ENCODE measurements at places on chromosomes 13 and 19.

GRCh38 chr19:40317338-40317737 lies 30.9 kb downstream of the C19orf47 start:
- no peak for DNase-seq

- peak; percentile 36 for DNase-seq
Observed at GRCh38 chr19:18339723-18340122, 675 bp upstream of the PGPEP1 start.

- no peak for DNase-seq
Observed at GRCh38 chr19:30450100-30450499, 77.9 kb downstream of the ZNF536 start.

DNA sequence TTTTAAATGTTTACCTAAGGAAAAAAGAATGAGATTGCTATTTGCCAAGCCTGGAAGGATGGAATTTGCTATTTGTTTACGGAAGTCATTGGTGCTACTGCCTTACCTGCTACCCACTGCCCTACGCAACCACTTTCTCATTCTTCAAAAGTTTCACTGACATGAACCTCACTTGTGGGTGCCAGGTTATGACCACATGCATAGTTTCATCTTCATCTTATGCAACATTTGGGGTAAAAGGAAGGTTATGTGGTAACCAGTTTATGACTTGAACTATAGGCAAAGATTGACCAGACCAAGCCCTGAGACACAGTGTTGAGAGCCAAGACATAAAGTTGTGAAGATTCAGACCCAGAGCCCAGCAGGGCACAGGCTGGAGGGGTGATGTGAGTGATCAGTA lies 142.5 kb downstream of the LACC1 start:
- DNase-seq = peak; percentile 24

- no peak for DNase-seq
Observed at GRCh38 chr13:96415831-96416385, 326.0 kb downstream of the HS6ST3 start.

- peak; percentile 59 for DNase-seq
Observed at GRCh38 chr19:49570997-49571676, 9.2 kb downstream of the NOSIP start.

- DNase-seq = no peak
Observed at GRCh38 chr13:59247171-59247570, 916.6 kb downstream of the DIAPH3 start.

DNA sequence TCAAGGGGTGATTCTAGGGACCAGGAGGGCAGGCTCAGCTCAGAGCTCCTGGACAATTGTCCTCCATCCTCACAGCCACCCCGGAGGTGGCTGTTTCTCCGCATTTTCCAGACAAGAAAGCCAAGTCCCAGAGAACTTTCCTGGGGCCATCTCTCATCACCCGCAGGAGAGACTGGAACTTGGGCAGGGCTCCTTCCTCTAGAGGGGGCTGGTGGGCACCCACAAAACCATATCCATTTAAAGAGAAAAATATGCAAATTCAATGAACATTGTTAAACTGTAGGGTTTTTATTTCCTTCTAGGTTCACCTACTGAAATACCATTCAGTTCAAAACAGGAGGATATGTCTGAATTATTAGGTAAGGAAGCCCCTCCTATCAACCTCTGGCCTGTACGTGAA lies 16.6 kb downstream of the SPACA7 start:
- DNase-seq = no peak

GRCh38 chr19:33557196-33557595 lies 35.6 kb upstream of the PEPD start:
- DNase-seq = no peak

DNA sequence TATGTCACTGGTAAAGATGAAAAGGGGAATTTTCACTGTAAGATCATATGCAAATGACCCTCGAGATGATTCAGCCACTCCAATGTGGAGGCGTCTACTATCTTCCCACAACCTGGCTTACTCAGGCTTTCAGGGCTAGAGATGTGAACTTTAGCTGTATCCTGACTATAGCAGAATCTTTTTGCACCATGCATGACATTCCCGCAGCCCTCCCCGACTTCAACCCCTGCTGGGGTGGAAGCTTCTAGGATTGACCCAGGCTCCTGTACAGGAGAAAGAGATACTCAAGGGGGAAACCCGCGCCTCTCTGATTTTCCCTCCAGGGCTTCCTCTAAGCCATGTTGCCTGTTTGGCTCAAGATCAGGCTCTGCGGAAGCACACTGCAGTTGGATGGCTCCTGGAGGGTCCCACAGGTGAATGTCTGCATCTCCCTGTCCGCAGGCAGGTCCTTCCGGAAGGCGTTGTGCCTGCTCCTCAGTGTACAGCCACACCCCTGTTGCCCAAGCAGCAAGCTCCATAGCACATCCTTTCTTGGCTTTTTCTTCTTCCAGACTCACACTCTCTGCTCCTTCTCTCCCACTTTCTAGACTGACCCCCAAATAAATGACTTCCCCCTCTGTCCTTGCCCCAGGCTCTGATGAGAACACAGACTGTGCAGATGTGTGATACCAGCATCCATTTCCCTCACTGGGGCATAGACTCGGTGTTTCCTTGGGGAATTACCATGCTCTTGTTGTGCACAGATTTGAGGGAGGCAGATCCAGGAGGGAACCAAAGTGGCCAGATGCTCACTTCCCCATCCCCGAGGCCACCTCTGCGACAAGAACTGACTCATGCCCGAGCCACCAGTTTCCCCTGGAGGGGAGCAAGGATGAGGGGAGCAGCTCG lies 29.1 kb upstream of the POP4 start:
- peak; percentile 59 for DNase-seq

DNA sequence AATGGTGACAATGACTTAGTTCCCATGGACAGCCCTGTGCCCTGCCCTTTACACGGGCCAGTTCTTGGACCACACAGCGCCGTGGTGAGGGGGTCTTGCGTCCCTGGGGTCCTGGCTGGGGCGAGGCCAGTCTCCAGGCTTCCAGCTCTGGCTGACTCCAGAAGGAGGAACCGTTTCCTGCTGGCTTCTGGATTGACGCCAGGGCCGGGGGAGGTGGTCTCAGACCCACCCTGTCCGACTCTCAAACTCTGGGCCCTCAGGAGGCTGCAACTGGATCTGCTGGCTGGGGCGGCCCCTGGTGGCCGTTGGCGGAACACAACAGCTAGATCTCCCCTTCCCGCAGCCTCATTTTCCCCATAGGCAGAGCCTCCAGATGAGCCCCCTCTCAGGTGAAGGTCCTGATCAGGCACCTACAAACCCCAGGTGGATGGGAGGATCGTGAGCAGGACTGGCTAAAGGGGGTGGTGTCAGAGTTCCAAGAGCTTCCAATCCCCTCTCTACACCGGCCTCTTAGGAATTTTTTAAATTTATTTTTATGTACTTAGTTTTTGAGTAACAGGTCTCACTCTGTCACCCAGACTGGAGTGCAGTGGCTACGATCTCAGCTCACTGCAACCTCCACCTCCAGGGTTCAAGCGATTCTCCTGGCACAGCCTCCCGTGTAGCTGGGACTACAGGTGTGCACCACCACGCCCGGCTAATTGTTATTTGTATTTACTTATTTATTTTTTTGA lies 8.0 kb downstream of the CCDC194 start:
- peak; percentile 80 for DNase-seq

GRCh38 chr19:623974-624373 lies 9.4 kb downstream of the POLRMT start:
- DNase-seq = no peak

DNA sequence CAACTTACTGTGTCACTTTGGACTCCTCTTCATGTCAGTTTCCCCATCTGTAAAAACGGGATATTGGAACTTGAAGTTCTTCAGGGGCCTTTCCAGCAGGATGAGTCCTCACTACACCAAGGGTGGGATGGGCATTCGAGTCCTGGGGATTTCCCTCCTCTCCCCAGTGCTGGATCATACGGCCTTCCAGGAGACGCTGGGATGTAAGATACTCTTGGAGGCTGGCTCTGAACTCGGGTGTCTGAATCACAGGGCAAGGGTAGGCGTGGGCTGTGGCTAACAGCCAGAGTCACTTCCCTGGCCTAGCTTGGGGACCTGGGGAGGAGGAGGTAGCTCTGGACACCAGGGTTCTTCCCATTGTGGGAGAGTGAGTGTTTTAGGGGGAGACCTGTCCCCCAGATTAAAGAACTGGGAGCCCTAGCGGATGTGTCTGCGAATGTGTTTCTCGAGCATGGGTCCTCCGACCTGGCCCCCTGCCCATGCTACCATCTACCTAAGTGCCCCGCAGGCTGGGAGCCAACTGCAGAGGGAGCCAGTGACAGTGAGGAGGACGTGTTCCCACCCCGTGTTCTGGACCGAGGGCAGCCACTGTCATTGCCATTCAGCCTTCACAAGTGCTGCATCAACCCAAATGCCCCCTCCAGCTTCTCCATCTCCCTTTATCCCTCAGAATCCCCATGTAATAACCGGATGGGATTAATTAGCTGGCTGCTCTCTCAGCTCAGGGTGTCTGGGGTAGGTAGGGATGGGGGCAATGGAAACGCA lies 2.4 kb upstream of the CYTH2 start:
- peak; percentile 44 for DNase-seq

- no peak for DNase-seq
Observed at GRCh38 chr19:47754206-47755064, 9.1 kb downstream of the NOP53 start.

DNA sequence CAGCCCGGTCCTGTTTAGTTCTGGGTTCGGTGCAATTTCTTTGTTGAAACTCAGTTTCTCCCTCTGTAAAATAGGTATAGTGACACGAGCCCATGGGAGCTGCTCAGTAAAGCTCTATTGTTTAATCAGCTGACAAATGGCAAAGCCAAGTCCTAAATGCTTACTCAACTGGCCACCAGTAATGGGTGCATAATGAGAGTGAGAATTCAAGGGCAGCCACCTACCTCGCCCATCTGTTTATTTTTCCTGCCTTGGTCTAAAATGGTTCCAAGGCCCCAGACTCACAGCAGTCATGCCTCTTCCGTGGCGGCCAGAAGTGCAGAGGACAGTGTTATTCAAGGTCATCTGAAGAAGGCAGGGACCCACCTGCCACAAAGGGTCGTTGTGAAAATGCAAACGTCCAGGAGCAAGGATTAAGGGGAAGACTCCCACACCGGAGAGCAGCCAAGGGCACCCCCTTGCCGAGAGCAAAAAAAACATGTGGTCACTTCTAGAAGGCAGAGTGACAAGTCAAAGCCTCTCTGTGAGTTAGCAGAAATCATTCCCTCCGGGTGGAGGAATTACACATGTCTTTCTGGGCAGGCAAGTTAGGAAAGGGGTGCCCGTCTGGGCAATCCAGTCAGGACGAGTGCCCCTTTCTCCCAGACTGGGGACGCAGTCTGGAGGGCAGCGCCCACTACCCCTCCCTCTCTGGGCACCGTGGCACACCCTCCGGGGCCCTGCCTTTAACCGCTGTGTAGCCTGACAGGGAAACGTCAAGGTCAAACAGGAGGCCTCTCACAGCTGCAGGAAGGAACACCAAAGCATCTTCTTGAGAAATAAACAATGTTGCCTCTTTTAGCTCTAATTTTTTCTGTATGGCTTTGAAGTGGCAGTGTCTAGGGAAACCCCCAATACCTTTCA lies 186.2 kb downstream of the FOXO1 start:
- no peak for DNase-seq

DNA sequence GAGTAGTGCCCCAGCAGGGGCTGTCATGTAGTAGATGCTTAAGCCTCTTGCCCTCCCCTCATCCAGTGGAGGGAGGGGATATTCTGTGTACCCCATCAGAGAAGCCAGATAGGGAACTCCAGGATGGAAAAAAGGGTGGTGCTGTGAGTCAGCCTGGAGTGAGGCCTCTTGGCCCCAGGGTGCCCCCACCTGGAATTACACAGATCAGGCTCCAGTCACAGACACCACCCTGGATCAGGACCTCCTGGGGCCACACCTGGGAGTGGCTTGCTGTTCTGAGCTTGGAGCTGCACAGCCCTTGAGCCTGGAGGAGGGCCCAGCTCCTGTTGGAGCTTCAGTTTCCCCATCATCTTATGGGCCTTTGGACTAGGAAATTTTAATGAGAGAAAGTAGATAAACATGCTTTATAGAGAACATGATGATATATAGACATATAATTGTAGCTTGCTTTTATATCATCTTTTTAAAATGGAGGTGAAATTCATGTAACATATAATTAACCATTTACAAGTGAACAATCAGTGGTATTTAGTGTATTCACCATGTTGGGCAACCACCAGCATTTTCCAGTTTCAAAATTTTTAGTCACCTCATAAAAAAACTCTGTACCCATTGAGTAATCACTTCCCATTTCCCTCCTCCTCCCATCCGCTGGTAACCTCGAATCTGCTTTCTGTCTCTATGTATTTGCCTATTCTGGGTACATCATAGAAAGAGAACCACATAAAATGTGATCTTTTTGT lies 24.6 kb downstream of the CYP4F22 start:
- peak; percentile 83 for DNase-seq

GRCh38 chr19:27972291-27973040 lies 1240.5 kb downstream of the UQCRFS1 start:
- no peak for DNase-seq

GRCh38 chr13:46345398-46345797 lies 41.7 kb downstream of the RUBCNL start:
- DNase-seq = no peak

- DNase-seq = peak; percentile 79
Observed at GRCh38 chr13:29594710-29595379, 643 bp downstream of the SLC7A1 start.

- no peak for DNase-seq
Observed at GRCh38 chr13:59660582-59660981, 503.1 kb downstream of the DIAPH3 start.

DNA sequence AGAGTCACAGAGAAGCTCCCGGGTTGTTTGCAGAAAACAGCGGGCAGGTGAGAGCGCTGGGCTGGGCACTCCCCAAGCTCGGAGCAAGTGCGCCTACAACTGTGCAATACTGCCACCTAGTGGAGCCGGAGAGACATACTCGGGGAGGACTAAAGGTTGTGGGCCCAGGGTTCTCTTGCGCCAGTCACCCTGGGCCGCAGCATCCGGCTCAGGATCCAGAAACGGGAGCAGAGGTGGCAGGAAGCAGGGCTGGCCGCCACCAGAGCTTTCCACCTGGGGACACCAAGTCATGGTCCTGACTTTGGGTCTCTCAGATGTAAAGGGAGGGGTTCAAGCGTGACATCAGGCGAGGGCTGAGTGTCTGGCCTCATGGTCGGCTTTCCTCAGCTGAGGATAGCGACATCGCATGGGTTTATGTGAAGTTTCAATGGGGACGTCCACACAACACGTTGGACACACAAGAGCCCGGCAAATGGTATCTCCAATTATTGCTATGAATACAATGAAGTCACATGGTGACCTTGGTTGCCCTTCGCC lies 11.2 kb upstream of the KLK4 start:
- peak; percentile 95 for DNase-seq

DNA sequence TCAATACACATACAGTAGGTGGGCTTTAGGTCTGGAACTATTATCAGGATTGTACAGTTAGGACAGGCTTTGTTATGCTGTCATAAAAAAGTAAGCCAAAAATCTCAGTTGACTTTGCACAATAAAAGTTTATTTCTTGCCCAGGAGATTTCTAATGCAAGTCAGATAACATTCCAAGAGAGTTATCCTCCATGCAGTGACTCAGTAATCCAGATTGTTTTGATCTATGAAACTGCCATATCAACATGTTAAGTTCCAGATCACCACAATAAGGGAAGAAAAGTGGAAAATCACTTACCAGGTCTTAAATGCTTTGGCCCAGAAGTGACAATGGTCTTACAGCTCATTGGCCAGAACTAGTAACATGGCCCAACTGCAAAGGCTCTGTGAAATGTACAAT lies 636.2 kb upstream of the KLF12 start:
- DNase-seq = no peak

Data from suppressor macrophage (primary cell).